A549 treated with CORT108297 at 1 μM for 4 hours (cell line): ENCODE measurements at places on chromosomes 1 and 21. TPM values are rescaled to one million over a fixed set of nuclear protein-coding genes. Genes with fewer than 3 reads are reported as not detected.

The GJA5 gene
- total RNA-seq, result 0.03 TPM in 1 of 5 replicates, not detected in the others

The TLCD4 gene
- total RNA-seq, result 7.2 to 13.5 TPM (median 10.6 TPM) in 5 replicates

The NRAS gene
- total RNA-seq, result 26.1 to 36.0 TPM (median 28.1 TPM) in 5 replicates

The CBS gene
- 11.0 to 13.7 TPM (median 12.3 TPM) in 5 replicates for total RNA-seq

The NBPF20 gene
- 2.9 to 3.7 TPM (median 3.1 TPM) in 5 replicates for total RNA-seq

The CDA gene
- total RNA-seq, result 33.9 to 42.8 TPM (median 35.8 TPM) in 5 replicates

The HPCAL4 gene
- total RNA-seq, result 0.23 to 0.36 TPM (median 0.25 TPM) in 5 replicates

The TRABD2B gene
- total RNA-seq, result 0.45 to 1.4 TPM (median 0.60 TPM) in 5 replicates

The CD247 gene
- total RNA-seq, result 0.07 to 0.63 TPM (median 0.21 TPM) in 5 replicates

The PTPN22 gene
- not detected in 5 replicates for total RNA-seq

The LRRC71 gene
- 0.07 to 0.21 TPM (median 0.13 TPM) in 5 replicates for total RNA-seq

The TMPRSS15 gene
- total RNA-seq, result not detected in 5 replicates
